ENCODE measurements at places on chromosomes 6 and 20.

DNA sequence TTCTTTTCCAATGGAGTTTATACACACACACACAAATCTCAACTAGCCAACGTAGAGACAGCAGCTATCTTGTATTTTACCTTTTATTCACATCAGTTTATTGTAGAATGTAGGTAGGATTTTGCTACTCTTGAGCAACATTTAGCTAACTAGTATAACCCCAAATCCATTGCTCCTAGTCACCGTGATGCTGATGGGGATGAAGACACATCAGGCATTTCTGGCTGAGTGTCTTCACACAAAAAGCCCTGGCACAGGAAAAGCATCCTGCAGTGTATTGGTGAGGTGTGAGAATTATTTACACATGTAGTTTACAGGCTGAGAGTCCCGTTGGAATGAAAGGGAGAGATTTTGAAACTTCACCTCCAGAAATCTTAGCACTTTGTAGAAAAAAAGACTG, 65.9 kb upstream of the FBXL4 start:
- no peak for DNase-seq

DNA sequence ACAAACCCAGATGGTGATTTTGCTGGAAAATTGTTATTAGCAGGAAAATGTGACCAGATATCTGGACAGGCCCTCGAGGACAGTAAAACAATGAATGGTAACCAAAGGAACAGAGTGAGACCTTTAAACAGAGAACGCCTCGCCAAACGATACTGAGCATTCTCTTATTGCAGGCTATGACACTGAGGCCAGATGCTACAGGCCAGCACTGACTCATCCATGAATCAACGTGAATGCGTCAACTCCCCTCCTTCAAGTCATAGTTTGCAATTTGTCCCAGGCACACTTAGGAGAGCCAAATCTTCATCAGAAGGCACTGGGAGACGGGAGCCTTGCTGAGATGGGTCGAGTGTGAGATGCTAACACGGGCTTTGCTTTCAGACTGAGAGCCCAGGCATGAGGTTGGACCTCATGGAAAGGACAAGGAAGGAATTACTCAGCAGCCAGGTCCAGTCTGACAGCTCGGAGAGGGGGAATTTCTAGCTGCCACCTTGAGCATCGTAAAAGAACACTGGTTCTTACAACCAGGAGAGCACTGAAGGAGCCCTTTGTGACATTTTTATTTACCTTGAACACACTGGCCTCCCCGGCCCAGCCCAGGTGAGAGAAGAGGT, 60.7 kb downstream of the BMP7 start:
- DNase-seq = no peak

DNA sequence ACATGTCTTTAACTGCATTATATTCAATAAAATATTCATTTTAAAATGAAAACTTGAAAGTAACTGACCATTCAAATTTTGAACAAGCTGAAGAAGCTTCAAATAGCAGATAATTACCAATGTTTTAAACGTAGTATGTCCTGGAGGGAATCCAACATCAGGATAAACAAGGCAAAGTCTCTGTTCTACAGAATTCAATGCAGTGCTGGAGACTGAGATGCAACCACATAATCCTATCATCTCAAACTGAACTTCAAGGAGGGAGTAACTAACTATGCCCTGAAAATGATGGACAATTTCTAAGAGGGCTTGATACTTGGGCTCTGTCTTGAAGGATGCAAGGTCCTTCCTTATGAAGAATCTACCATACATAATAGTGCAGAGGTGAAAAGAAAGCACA, 100.7 kb downstream of the PRKN start:
- no peak for DNase-seq

- no peak for DNase-seq
Measured at GRCh38 chr6:125733516-125734300, 15.7 kb upstream of the HEY2 start.

- DNase-seq = no peak
Measured at GRCh38 chr6:119157506-119157815, 79.0 kb upstream of the FAM184A start.

DNA sequence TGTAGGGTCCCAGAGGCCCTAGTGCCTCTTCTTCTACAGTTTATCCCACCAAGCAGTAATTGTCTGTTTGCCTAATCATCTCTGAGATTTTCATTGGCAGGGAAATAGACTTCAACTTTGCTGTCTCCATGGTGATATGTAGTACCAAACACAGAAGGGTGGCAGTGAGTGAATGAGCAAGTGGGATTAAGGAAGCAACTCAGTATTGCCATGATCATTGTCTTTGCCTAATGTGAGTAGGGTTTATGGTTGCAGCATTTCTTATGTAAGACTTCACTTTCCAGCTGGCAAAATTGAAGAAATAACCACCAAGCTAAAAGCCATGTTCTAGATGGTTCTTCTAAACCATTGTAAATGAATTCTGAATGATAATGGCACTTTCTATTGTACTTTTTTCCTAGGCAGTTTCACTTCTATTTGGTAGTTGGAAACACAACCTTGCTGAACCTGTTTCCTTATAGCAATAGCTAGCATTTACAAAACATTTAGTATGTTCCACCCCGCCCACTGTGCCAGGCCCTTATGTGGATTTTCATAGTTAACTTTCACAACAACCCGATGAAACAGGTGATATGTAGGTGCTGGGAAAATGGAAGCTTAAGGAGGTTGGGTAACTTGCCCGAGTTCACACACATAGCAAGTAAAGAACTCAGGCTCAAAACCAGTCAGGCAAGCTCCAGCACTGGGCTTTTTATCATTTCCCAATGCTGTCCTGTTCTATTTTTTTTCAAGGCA, 32.0 kb downstream of the ZC2HC1B start:
- DNase-seq = no peak

GRCh38 chr20:40916276-40916675, 112.3 kb upstream of the TOP1 start:
- no peak for DNase-seq

DNA sequence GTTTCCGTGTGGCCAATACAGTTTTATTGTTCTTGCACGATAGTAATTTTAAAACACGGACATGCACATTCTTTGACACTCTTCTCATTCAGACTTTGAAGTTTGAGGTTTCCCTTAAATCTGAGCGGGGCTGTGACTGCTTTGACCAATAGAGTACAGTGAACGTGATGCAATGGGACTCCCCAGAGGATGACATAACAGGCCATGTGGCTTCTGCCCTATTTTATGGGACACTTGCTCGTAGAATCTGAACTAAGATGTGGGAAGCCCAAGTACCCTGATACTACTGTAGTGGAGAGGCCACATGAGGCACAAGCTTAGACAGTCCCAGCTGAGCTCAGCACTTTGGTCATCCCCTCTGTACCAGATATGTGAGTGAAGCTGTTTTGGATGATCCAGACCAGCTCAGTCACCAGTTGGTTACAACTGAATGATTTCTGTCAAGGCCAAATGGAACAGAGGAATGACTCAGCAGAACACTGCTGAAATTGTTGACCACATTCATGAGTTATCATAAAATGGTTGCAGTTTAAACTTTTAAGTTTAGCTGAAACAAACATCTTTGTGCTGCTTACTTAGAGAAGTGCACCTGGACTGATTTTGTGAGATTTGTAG, 279.4 kb downstream of the RFPL4B start:
- DNase-seq = no peak

DNA sequence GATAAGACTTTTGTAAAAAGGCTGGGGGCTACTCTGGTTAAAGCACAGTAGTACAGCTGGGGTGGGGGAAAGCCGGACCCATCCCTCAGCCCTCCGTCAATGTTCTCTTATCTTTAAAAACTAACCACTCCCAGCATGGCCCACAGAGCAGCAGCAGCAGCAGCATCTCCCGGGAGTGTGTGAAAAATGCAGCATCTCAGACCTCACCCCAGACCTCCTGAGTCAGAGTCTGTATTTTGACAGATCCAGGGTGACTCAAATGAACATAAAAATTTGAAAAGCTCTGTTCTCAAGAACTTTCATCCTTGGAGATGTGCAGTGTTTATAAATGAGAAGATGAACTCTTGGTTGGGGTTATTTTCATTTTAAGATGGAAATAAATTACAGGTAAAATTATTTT, 277.7 kb upstream of the ECI2 start:
- DNase-seq = no peak

DNA sequence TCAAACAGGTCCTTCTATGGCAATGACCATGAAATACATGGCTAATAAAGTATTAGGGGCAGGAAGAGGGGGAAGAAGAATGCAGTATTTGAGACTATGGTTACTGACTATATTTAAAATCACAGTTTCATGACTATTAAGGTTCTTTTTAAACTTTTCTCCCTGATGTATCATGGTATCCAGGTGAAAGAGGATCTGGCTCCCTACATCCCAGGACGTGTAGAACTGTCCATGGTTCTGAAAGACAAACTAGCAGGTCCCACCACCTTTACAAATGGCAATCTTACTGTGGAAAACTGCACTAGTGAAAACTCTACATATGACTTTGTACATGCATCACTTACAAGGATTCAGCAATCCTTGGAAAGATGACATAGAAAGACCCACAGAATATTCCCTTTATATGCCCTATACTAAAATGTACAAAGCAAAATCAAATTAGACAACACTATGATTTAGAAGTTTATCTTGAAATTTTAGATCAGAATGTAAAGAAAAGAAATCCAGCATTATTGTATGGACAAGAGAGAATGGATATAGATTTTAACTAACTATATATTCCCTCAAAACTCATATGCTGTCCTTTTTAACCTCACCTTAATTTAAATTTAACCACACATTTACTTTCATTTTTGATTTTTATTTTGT, 33.5 kb downstream of the RPP21 start:
- peak; percentile 74 for DNase-seq

DNA sequence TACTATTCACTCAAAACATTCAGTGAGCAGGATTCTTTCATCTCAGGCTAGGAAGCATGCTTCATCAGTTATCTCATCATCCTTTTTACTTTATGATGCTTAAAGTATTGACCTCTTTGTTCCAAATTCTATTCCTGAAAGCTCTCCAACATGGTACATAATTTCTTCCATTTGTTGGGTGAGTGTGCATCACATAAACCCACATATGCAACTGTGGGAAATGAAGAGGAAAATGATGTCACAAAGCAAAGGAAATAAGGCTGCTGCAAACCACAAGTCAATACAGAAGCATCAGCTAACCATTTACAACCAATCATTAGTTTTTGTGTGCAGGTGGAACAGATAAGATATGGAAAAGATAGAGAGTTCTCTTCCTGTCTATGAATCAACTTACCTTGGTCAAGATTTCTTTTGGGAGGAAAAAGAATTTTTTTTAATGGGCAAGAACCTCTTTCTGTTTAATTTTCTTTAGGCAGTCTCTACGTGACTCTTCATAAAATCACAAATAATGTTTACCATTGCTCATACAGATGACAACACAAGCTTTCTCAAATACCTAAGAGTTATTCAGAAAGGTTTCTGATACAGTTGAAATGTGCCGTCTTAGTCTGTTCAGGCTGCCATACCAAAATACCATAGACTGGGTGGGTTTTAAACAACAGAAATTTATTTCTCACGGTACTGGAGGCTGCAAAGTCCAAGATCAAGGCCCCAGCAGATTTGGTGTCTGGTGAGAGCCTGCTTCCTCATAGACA, 259.9 kb downstream of the ADGRG6 start:
- DNase-seq = no peak

GRCh38 chr20:48736231-48736630, 91.6 kb downstream of the PREX1 start:
- no peak for DNase-seq

DNA sequence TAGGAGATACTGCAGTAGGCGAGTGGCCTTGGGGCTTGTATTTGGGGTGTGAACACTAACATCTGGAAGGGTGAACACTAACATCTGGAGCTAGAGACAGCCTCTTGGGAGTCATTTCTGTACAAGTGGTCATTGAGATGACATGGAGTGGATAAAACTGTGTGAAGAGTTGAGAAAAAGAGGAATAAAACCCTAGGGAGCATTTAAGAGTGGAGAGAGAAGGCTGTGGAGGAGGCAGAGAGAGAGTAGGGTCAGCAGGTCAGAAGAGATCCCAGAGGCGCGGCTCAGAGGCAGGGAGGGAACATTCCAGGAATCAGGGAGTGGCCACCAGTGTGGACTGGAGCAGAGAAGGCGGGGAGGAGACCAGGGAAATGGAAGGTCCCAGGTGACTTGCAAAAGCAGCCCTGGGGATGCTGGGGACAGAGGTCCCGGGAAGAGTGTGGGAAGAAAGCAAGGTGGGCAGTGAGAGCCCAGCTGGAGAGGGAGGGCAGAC, 202.0 kb upstream of the RNF24 start:
- DNase-seq = peak; percentile 24

DNA sequence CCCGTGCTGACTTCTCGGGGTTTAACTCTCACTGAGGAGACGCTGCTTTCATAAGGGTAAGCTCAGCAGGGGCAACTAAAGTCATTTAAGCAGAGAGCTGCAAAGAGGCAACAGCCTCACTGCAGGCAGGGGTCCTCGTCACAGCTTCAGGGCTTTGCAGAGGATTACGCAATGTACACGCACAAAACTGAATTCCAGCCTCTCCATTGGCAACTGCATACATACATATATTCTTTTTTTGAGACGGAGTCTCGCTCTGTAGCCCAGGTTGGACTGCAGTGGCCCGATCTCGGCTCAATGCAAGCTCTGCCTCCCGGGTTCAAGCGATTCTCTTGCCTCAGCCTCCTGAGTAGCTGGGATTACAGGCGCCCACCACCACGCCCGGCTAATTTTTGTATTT, 2.4 kb downstream of the GMEB2 start:
- peak; percentile 53 for DNase-seq

DNA sequence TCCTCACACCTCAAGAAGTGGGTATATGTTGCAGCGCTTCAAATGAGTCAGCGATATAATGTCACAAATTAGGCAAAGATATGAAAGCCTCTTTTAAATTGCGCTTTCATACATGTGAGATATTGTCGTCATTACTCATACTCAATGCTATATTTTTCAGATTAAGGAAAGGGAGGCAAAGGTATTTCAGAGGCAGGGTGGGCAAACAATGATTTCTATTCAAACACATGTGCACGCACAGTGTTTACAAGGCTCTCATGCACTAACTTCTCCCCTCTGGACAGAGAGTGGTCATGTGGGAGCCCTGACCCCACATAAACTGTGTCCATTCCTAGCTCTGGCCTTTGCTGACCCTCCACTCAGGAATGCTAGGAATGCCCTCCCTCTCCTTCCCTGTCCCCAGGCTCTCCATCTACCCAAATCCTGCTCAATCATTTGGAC, 112.1 kb upstream of the TMEM170B start:
- peak; percentile 42 for DNase-seq

GRCh38 chr6:83113258-83113657, 45.8 kb downstream of the DOP1A start:
- DNase-seq = no peak

DNA sequence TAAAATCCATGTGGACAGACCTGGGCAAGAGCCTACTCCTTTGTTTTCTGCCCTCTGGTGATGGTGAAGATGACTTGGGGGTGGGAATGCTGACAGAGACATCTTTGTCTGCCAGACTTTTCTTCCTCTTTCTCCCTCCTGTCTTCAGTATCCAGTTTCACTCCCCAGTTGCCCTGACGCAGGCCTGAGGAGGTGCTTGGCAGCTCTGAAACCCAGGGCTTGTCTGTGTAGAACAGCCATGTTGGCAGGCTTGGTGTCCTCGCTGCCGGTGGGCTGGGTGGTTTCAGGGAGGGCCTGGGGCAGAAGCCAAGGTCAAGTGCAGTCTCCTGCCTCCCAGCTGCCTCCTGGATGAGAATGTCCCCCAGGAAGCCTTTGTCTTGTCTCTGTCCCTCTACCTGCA, 22.5 kb downstream of the CCDC167 start:
- DNase-seq = no peak

Measured in GM23338 (cell line).